ENCODE measurements at places on chromosomes 2 and 18.

- DNase-seq: peak; percentile 71
Measured at GRCh38 chr2:100416935-100417710, at the start of gene CHST10. TSS of gene CHST10 (minus strand) at chr2:100417668. CDS start at chr2:100406675, 10,993 bp downstream.

DNA sequence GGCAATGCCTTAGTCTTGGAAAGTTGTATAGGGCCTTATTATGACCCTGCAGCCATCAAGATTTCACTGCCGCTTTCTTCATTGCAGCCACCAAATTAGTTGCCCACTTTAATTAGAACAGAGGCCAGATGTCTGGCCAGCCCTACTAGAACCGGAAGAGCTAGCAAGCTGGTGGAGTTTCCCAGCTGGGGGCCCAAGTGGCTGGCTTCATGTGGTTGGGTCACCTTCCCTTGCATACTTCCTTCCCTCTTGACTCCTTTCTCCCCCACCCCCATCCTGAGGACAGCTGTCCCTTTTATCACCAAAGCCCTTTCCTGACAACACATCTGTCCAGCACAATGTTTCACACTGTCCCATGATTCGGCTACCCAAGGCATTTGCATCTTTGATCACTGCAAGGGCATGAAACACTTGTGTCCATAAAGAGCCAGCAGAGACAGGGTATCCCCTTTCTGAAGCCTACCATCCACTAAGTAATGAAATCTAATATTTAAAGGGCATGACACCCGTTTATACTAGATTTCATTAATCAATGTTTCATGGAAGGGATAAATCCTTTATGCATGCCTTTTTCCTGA is 187.2 kb downstream of the BCL11A start:
- DNase-seq: no peak

DNA sequence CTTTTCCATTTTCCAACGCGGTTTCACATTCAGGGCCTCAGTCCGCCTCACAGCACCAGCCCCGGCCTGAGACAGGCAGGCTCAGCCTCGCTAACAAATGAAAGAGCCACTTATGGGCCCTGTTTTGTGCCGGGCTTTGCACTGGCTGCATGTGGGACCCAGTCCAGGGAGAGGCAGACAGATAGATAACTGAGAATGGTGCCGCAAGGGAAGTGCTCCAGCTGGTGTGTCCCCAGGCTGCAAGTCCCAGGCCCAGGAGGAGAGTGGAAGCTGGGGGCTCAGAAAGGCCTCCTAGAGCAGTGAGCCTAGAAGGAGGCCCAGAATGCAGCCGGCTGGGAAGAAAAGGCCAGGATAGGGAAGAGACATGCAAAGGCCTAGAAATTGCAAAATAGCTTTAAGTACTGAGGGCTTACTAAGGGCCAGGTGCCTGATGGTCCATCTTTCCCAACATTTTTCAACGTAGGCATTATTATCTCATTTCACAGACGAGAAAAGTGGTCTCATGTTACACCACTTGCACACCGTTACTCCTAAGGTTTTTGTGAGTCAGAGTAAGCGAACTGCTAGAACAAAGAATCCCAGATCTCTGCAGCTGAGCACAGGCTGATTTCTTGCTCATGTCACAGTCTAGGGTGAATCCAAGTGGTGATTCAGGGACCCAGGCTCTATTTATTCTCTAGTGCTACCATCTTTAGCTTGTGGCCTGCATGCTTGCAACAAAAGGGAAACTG is 26.0 kb downstream of the ADRA2B start:
- DNase-seq: no peak

GRCh38 chr18:48983793-48984437 is 33.1 kb upstream of the SMAD7 start:
- DNase-seq: no peak

DNA sequence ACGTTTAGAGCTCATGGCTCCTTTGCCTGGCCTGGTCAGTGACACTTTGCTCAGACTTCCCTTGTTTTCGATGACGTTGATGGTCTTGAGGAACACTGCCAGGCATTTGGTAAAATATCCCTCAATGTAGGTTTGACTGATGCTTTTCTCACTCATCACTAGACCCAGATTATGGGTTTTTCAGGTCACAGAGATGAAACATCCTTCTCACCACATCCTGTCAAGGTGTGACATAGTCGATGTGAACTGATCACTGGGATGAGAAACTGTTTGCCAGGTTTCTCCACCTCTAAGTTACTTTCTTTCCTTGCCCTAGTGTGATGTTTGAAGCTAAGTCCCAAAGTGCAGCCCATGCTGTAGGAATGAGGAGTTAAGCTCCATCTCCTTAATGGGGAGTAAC is 81.5 kb downstream of the AFF3 start:
- no peak for DNase-seq

DNA sequence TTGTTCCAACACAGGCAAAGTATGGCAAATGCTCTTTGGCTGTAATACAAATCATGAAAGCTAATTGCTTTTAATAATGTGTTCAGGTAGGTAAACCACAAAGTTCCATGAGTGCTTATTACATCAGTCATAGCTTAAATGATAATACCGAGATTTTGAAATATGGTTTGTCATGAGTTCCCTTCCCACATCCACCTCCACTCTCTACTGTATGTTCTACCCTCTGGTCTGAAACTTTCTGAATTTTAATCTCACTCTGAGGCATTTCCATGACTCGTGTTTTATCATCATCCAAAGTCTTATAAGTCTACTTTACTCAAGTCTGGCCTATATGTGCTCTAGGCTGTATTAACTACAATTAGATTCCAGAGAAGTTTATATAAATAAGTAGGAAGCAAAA is 354.8 kb downstream of the AKAIN1 start:
- DNase-seq: no peak

GRCh38 chr2:368386-368785 is 80.5 kb upstream of the ALKAL2 start:
- no peak for DNase-seq
